Aortic smooth muscle cell (primary cell): ENCODE measurements at places on chromosomes 7 and 10. TPM values are rescaled to one million over a fixed set of nuclear protein-coding genes. Genes with fewer than 3 reads are reported as not detected.

The LBX1 gene
- total RNA-seq, result not detected in 2 replicates

The LUC7L2 gene
- total RNA-seq, result 39.5 and 50.3 TPM in 2 replicates

The CCZ1 gene
- total RNA-seq, result 39.2 and 42.3 TPM in 2 replicates

The ACBD7 gene
- total RNA-seq, result 4.8 and 5.3 TPM in 2 replicates

The NUDT13 gene
- 1.3 and 2.0 TPM in 2 replicates for total RNA-seq
